ENCODE measurements at places on chromosomes 1 and 21.
A peak's percentile ranks its signal among the peaks of the same experiment; 100 is the strongest.

DNA sequence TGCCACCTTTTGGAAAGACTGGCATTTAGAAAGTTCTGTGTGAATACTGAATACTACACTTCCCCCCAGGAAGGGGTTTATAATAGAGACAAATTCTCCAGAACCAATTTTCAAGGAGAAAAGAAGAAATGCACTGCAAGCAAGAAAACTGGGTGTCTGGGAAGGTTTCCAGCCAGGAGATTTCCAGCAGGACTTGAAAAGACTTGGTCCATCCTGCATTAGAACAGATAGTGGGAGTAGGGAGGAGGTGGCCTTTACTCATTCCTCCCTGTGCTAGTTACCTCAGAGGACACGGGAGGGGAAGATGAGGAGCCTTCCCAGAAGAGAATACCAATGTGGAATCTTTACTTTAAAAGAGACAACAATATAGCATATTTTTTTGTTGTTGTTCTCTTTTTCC is 52.4 kb downstream of the FAM78B start:
- no peak for DNase-seq

GRCh38 chr1:247435759-247436147 is 19.8 kb downstream of the NLRP3 start:
- no peak for DNase-seq

DNA sequence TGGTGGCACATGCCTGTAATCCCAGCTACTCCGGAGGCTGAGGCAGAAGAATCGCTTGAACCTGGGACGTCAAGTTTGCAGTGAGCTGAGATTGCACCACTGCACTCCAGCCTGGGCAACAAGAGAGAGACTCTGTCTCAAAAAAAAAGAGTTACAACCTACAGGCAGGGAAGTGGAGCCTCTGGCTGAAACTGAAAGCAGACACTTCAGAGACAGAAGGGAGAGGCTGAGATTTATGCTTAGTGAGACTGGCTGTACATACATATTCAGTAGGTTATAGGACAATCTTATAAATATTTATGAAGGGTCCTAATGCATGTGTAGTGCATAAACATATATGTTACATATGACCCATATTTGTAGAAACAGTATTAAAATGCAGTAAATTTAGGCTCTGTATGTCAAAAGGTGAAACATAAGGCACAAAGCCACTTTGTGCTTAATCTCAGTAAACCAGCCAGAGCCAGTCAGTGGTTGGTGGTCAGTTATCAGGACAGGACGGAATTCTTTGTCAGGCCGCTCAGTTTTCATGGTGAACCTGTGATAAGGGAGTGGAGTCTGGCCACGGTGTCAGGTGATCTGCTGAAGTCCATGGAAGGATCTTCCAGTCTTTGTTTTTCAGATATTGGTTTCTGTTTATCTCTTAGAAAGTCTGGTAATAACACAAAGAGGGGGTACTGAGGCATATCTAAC is 13.7 kb downstream of the RHEX start:
- no peak for DNase-seq

DNA sequence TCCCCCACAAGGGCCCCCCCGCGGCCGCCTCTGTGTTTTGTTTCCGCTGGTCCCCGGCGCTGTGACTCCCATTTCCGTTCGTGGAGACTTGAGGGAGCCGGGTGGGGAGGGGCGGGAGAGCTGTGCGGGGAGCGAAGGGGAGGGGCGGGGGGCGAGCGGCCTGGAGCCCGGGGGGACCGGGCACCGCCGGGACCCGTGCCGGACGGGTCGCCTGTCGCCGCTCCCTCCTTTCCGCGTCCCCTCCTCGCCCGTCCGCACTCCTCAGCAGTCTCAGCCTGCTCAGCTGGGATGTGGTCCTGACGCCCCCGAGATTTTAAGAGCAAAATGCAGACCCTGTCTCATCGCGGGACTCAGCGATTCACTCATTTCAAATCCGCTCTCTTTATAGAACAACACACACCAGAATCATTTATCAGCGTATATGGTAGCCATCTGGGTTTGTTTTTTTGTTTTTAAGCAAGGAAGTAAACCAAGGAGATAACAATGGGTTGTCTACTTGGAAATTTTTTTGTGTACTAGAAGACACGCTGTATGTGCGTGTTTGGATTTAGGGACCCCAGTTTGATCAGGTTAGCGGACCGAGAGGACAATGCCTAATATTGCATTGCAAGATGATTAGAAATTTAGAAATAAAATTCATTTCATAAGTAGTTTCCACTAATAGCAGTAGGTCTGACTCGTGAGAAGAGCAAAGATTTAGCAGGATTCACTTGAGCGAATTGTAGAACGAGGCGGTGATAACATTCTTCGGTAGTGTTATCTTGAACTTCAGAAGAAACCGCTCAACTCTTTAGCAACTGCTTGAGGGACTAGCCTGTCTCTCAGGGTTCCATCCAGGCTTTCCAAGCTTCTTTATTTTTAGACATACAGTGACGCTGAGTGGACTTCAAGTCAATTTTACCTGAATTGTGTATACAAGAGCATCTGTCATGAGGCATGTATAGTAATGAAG is 1.1 kb downstream of the GABPA start:
- DNase-seq, result no peak

DNA sequence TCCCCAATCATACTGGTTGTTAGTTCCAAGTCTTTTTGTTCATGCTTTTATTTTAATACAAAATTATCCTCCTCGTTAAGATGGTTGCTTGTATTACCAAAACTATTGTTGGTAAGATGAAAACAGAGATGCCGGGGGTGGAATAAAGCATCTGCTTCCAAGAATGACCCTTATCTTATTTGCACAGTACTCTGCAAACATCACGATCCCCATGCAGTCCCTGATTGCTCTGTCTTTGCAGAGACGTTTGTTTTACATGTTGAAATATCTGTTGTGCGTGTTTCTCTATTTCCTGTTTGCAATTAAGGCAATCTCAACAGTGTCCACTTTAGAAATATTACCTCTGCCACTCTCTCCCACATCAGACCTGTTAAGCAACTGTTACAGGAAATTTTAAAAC is 141.3 kb upstream of the NCAM2 start:
- DNase-seq, result no peak

DNA sequence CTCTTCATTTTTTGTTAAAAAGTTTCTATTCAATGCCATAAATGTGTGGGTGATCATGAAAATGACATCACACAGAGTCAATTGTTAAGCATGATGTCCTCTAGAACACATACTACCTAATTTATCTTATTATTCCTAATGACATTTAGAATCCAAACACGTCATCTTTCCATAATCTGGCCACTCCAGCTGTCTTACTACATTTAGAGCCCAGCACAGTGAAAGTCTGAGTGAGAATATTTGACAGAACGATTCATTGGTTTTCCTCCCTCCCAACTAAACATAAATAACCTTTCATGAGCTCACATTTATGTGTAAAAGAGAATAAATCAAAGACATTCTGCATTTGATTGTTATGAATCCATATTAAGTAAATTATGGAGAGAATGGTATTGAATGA is 160.7 kb downstream of the OLFM3 start:
- DNase-seq, result no peak

GRCh38 chr1:221834698-221835513 is 93.0 kb upstream of the DUSP10 start:
- no peak for DNase-seq

- no peak for DNase-seq
These were observed 8.2 kb upstream of the NUAK2 start for GRCh38 chr1:205329719-205330118.

GRCh38 chr1:212908971-212909370 is 41.4 kb upstream of the VASH2 start:
- no peak for DNase-seq

DNA sequence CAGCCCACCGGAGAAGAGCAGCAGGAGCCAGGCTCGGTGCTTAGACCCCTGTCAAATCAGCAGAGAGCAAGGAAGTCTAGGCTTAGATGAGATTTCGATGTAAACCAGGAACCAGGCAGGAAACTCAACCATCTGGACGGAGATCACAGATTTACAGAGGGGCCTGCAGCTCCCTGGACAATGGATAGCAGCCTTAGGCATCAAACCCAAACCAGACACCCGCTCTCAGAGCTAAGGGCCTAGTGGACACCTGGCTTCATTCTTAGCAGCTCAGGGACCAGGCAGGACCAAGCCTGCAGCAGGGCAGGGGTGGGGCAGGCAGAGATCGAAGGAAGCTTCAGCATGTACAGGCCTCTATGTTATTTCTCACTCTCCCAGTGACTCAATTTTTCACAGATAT is 127.8 kb upstream of the FMN2 start:
- no peak for DNase-seq

- no peak for DNase-seq
These were observed 2.7 kb downstream of the MOB3C start for GRCh38 chr1:46613661-46614603.

- DNase-seq, result no peak
These were observed 104.7 kb downstream of the SYT2 start for GRCh38 chr1:202605515-202605914.

GRCh38 chr1:46062651-46063319 is 69.6 kb downstream of the PIK3R3 start:
- no peak for DNase-seq

DNA sequence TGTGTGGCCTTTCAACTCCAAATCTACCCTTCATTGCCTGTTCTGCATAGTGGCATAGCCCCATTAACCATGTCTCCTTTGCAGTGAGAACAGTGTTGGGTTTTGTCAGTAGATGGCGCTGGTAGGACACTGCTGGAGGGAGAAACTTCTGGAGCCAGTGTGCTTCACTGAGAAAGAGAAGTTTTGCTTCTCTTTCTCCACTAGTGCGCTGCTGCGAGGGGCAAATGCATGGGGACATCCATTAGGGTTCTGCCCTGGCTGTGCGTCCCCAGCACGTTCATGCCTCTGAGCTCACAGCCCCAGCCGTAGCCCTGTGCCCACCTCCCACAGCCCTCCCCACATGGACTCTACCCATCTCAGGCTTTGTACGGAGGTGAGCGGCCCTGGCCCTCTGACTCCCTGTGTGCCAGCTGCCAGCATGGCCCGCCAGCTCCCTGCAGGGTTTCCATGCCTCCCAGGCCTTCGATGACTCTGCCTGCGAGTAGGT is 53.1 kb downstream of the RIMS3 start:
- DNase-seq, result peak; percentile 49

DNA sequence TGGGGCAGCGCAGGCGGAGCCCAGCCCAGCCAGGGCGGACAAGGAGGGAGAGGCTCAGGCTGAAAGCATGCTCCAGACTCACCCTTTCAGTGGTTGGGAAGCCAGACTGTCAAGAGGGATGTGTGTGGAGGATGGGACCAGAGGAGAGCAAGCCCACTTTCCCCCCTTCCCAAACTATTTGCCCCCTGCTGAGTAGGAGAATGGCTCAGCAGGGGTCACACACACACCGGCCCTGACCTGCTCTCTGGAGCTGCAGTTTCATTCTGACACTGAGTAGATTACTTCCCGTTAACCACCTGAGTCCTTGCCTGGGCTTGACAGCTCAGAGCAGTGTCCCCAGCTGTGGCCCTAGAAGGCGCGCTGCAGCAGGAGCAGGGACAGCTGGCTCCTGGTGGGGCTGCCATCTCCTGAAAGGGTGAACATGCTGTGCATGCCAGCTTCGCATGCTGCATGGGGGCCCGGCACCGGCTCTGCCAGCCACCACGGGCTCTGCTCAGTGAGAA is 51.6 kb upstream of the CNTN2 start:
- no peak for DNase-seq

- DNase-seq, result no peak
These were observed 41.6 kb upstream of the SEC16B start for GRCh38 chr1:178011465-178011828.

GRCh38 chr1:151012684-151013471 is 4.6 kb downstream of the PRUNE1 start:
- no peak for DNase-seq

- no peak for DNase-seq
These were observed 44.9 kb downstream of the PAFAH2 start for GRCh38 chr1:25952841-25953401.

GRCh38 chr1:31112266-31112935 is 46.9 kb upstream of the PUM1 start:
- no peak for DNase-seq

DNA sequence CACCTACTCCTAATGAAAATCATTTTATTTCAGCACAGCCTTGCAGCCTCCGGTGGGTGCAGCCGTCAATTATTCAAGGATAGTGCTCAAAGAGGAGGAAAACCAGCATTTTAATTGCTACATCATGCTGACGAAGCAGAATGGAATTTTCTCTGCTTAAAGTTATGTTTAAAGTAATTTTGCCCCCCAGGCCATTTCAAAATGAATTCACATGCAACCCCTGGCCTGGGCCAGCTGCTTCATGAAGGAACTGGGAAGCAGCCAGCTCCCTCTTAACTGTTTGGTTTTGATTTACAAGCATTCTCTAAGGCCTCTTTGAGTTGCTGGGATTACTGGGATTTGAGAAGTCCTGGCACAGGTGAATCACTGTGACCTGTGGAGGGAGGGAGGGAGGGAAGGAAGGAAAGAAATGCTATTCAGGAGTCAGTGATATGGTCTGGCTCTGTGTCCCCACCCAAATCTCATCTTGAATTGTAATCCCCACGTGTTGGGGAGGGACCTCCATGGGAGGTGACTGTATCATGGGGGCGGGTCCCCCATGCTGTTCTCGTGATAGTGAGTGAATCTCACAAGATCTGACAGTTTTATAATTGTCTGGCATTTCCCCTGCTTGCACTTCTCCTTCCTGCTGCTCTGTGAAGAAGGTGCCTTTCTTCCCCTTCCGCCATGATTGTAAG is 66.0 kb downstream of the PGBD5 start:
- DNase-seq, result no peak

DNA sequence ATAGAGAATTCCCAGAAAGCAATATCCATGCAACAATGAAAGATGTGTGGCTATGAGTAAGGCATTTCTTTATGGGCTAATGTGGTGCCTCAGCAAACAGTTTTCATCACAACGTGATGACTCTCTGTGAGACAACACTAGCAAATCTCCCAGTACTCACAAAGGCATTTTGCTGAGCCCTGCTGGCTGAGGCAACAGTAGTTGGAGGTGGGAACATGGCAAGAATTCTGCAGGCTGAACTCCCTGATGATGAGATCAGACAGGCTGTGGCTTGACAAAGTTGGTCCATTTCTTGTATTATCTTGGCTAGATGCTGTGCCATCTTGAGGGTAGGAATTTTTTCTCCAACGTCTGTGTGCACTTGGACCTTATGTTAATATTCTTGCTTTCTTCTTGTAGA is 24.6 kb downstream of the PROX1 start:
- no peak for DNase-seq

DNA sequence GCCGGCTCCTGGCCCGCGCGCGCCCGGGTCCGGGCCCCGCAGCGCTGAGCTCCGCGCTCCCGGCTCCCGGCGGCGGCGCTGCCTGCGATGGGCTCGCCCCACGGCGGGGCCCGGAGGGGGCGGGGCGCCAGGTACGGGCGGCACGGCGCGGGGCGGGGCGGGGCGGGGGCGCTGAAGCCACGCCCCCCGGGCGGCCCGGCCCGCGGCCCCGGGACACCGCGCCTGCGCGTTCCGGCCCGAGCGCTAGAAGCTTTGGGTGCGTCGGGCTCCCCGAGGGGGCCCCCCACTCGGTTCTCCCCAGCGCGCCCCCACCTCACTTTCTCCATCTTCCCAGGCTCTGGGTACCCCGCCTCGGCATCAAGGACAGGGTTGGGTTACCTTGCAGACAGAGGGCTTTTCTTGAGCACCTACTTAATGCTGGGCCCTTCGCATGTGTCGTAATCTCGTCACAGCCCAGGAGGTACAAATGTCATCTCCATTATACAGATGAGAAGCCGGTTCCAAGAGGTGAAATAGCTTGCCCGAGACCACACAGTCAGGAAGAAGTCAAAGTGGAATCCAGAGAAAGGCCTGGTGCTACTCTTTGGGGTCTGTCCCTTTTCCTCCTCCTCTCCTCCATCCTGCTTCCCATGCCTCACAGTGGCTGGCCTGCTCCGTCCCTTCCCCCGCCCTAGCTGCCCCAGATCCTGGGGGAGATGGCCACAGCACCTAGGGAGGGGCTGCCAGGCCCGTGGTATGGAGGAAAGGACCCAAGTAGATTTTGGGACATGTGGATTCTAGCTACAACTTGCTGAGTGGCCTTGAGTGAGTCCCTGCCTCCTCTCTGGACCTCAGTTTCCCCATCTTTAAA is 46.5 kb downstream of the RAP1GAP start:
- no peak for DNase-seq
